NK-92 treated with Interleukin-12 subunit alpha and Interleukin-12 subunit beta, amount 100 ng/mL, for 24 hours (cell line): ENCODE measurements at places on chromosomes 3 and 15.

GRCh38 chr15:71743861-71744382 lies 66.4 kb upstream of the NR2E3 start:
- peak; percentile 28 for DNase-seq

DNA sequence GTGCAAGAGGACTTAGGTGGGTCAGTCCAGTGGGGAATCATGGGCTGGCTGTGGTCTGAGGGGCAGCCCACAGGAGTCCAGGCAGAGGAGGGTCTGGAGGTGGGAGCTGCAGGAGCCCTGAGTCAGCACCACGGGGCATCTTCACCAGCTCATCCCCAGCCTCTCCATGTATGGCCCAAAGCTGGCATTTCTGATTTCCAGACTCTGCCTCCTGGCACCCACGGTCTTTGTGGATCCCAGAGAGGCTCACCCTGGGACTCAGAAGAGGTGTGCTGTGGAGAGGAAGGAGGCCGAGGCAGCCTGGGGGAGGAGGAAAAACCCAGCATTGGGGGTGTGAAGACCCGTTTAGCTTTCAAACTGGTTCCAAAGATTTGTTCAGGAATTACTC lies 64.5 kb upstream of the KLF13 start:
- no peak for DNase-seq

DNA sequence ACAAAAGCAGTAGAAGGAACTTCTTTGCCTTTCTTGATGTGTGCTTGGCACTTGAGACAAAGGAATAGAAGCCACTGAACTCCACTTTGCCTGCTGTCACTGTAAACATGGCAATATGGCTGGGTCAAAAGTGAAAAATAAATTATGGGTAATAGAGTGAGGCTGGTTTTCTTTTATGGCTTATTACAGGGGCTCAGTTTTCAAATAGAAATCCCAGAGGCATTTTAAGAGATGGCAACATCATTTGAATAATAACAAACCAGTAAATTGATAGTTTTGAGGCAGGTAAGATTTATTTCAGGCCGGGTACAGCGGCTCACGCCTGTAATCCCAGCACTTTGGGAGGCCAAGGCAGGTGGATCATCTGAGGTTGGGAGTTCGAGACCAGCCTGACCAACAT lies 2.8 kb downstream of the C3orf52 start:
- DNase-seq, result no peak

- DNase-seq, result no peak
These were observed 18.3 kb downstream of the TMED3 start for GRCh38 chr15:79329171-79329611.

GRCh38 chr3:155411500-155412223 lies 118.2 kb upstream of the STRIT1 start:
- no peak for DNase-seq

GRCh38 chr3:112046599-112046998 lies 12.1 kb downstream of the TMPRSS7 start:
- no peak for DNase-seq

DNA sequence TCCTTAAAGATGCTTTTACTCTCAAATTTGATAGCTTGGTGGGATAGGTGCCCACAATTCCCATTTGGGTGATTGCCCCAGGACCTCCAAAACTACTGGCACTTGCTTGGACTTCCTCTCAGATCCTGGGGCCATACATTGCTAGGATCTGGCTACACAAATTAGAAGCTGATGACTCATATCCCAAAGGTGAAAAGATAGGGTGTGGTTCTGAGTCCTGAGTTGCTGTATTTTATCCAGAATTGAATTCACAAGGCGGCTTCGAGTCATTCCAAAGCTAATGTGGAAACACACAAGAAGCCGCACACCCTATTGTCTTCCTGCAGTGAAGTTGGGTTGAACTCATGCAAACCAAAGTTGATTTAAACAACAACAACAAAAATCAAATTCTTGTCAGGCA lies 53.4 kb downstream of the DUT start:
- no peak for DNase-seq

DNA sequence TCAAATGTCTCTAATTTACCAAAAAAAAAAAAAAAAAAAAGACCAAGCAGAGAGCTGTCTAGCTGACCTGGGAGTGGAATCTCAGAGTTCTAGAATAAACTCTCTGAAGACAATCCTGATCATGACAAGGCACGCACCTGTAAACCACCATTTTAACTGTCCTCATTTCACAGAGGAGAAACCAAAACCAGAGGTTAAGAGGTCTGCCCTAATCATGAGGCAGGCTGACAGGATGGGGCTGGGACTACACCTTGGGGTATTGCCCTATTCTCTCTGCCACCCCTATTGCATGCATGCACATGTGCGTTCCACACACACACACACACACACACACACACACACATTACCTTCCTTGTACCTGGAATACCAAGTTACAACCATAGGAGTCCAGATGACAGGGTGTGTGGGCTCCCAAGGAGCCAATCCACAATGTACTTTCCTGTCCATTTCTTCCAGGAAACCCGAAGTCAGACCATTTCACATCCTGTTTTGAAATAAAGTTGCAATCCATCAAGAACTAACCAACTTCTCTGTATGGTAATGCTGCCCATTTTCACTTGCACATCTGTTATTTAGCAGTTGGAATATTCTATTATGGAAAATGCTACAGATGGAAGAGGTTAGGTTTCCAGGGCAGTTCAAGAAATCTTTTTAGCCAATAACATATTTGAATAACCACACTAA lies 34.6 kb downstream of the HSPBAP1 start:
- DNase-seq, result no peak

DNA sequence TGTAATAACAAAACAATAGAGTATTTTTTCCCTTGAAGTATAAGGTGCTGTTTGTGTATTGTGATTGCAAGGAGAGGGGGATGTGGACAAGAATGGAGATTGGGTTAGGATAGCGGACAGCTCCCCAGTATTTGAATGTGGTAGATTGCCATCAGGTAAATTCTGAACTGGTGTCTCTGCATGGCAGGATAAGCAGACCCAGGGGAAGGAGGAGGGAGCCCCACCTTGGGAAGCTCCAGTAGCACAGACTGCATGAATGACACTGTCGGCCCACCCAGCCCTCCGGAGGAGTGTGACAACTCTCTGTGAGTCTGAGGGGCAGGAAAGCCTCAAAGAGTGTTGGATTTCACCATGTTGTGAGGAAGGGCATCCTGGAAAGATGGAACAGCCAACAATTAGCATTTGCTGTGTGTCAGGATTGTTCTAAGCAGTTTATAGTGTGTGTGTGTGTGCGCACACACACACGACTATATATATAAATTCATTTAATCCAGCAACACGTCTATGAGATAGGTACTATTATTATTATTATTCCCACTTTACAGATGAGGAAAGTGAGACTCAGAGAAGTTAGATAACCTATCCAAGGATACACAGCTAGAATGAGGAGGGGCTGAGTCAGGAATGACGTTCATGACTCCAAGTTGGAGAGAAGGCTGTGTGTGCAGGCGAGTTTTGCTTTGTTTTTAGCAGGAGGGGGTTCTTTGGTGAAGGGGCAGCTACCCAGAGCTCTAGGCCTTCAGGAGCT lies 63.4 kb upstream of the LCTL start:
- no peak for DNase-seq

DNA sequence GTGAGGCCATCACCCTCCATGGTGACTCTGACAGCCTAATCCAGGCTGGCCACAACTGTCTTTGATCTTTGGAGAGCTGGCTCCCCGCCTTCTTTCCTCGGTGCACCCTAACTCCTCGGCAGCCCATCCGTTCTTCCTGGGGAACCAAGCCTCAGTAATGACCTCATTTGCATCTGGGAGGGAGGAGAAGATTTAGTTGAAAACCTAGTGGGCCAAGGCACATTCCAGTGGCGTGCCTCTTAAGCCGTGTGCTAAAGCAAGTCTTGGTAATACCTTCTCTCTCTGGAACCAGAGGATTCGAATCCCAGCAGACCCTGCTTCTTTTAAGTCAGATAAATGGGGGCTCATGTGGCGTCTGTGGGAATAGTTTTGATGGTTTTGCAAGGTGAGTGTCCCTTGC lies 233.1 kb downstream of the EBLN2 start:
- no peak for DNase-seq

GRCh38 chr3:127162947-127163645 lies 29.8 kb upstream of the PRR23E start:
- no peak for DNase-seq

DNA sequence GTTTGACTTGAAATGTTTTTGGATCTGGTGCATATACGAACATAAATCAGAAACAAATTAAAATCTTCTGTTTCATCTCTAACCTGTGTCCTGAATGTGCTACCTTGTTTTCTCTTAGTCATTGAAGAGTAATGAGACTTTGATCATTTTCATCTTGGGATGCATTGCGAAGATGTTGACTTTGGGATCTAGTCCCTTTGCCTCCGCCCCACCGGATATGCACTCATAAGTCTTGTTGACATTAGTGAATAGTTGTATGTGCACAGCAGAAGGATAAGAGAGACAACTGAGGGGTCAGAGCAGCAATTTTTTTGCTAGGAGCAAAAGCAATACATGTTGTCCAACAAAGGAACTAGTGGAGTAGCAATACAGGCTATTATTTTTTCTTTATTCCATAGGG lies 35.9 kb upstream of the SPRED1 start:
- no peak for DNase-seq

DNA sequence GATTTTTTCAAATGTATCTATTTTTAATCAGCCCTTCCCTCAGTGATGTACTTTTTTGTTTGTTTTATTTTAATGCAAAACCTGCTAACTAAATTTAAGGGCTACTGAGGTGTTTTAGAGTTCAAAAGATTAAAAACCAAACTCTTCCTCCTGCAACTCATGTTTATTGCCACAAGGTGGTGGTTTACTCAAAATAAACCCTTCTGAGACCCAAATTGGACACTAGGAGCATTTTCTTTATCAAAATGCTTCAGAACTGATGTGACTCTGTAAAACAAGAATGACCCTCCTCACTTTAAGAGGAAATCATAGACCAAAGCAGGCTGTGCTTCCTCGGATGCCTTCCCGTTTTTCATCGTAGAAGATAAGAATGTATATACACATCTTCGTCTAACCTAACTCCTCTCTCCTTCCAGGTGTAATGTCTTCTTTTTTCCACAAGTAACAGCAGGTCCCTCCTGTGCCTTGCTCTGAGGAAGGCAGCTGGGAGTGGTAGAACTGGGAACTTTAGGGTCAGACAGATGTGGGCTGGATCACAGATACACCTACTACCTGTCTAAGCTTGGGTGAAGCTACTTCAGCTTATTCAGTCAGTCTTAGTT lies 2.9 kb upstream of the NME9 start:
- no peak for DNase-seq

DNA sequence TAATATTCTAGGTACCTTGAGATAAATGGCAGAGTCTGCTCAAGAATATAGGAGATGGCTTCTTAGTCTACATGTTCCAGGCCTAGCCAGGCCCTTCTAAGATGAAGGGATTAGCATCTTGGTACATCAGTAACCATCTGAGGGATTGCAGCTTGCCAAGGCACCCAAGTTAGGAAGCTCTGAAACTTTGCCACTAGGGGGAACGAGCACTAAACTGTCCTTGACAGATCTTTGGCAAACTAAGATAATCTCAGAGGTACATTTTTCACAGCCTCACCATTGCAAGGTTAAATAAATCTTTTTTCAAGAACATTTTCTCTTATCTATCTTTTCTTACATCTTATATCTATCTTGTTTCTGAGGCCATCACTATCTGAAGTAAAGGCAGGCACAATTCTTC lies 351.2 kb downstream of the RAP2B start:
- no peak for DNase-seq

- peak; percentile 48 for DNase-seq
These were observed 105.9 kb upstream of the HERC1 start for GRCh38 chr15:63939531-63940130.

- DNase-seq, result no peak
These were observed 33.5 kb downstream of the CCDC13 start for GRCh38 chr3:42739401-42740158.

DNA sequence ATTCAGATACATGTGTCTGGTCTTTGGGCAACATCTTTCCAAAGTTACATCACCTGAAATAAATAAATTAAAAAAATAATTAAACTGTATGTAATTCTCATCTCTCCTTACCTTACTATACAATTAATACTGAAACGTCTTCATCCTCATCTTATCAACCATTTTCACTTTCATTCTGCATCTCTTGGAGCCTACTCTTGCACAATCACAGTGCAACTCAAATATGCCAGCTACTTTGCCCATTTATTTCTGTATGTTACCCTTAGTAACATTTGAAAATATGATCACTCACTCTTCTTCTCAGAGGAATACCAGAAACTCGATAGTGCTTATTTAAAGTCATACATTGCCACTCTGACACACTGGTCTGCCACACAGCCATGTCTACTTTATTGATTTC lies 1357.1 kb upstream of the CADM2 start:
- no peak for DNase-seq

- no peak for DNase-seq
These were observed 23.9 kb upstream of the FRMD4B start for GRCh38 chr3:69409831-69410230.

- no peak for DNase-seq
These were observed 105.0 kb downstream of the GRM7 start for GRCh38 chr3:6965881-6966280.

DNA sequence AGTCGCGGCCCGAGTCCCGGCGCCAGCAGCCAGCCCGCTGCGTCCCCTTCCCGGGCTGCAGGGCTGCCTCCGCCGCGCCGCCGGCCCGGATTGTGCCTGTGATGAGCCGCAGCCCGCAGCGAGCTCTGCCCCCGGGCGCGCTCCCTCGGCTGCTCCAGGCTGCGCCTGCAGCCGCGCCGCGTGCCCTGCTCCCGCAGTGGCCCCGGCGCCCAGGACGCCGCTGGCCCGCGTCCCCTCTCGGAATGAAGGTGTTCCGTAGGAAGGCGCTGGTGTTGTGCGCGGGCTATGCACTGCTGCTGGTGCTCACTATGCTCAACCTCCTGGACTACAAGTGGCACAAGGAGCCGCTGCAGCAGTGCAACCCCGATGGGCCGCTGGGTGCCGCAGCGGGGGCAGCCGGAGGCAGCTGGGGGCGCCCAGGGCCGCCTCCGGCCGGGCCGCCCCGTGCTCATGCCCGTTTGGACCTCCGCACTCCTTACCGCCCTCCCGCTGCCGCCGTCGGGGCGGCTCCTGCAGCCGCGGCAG lies 1.2 kb downstream of the CHST2 start:
- DNase-seq, result no peak

DNA sequence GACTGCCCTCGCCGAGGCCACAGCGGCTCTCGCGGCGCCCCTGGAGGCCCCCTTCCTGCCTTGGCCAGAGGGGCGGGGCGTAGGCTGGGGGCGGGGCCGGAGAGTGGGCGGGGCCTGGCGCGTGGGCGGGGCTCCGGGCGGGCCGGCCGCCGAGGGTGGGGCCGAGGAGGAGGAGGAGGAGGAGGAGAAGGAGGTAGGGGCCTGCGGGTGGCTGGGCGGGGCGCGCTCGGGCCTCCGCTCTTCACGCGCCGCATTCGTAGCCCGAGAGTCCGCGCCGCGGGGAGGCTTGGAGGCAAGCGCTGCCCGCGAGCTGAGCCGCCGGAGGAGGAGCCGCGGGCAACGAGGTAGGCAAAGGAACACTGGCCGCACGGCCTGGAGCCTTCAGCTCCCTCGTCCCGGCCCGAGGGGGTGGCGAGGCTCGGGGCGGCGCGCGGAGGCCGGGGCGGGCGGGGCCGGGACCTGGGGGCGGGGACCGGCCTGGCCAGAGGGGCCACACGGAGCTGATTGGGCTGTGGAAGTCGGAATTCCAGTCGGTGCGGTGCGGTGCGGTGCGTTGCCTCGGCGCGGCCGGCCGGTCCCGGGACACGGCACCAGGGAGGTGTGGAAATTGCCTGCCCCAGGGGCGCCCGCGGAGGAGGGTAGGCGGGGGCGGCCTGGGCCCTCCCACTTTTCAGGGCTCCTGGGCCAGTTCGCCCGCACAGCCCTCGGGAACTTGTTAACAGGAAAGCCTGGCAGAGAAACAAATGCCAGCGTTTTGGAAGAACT lies at the start of gene PPP2R3A:
Gene PPP2R3A (plus strand): TSS at position 223 of the 765 bp plus-strand sequence. CDS start 35,771 bp downstream, outside the sequence.
- DNase-seq, result no peak
